Activated naive CD4-positive, alpha-beta T cell treated with anti-CD3 and anti-CD28 coated beads for 36 hours (primary cell): ENCODE measurements at places on chromosomes 3 and 15.

GRCh38 chr15:80645494-80646065 is 49.5 kb upstream of the ABHD17C start:
- H3K4me3 ChIP-seq, result no peak overlapping the region
- H3K27ac ChIP-seq, result no peak overlapping the region
- peaks cover 4% of the 10 kb centered on the region for H3K27me3 ChIP-seq
- no peak for DNase-seq
- H3K36me3 ChIP-seq, result peaks cover 2% of the 10 kb centered on the region
- H3K4me1 ChIP-seq, result no peaks in the 10 kb centered on the region

DNA sequence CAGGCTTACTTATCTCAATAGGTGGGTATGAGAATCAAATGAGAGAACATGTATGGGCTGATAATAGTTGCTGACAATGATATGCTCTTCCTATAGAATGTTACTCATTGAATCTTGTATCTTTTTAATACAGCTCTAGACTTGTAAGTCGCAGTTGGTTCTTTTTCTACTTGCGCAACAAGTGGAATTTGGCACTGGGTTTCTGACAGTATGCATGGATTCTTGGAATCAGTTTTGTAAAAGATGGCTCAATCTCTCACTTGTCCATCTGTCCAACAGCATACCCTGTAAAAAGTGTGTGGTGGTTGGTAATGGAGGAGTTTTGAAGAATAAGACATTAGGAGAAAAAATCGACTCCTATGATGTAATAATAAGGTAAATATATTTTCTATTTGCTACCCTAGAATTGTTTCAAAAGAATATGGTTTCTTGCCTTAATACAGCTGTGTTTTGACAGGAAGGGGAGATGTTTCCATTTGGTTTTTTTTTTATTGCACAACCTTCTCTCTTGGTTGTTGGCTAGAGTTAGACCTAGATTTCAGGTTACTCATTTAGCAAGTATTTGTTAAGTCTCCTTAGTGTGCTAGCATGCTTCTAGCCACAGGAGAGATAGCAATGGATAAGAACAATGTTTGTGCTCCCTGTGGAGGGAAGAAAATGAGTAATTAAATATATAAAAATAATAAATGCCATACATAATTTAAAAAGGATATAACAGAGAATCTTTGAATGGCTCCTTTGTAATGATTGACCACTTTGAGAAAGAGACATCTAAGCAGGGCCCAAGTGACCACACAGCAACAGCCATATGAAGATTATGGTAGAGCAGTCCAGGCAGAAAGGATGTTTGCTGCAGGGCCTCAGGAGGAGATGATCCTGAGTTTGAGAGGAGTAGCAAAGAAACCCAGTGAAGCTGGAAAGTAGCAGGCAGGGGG is 21.8 kb downstream of the ST3GAL6 start:
- no peaks in the 10 kb centered on the region for H3K36me3 ChIP-seq
- H3K4me3 ChIP-seq, result no peak overlapping the region
- peaks cover 10% of the 10 kb centered on the region for H3K27me3 ChIP-seq
- no peak overlapping the region for H3K27ac ChIP-seq
- H3K4me1 ChIP-seq, result no peaks in the 10 kb centered on the region

GRCh38 chr3:157046520-157046919 is 113.4 kb downstream of the CCNL1 start:
- H3K4me1 ChIP-seq, result no peaks in the 10 kb centered on the region
- DNase-seq, result no peak
- H3K4me3 ChIP-seq, result no peak overlapping the region
- H3K27me3 ChIP-seq, result peaks cover 4% of the 10 kb centered on the region

DNA sequence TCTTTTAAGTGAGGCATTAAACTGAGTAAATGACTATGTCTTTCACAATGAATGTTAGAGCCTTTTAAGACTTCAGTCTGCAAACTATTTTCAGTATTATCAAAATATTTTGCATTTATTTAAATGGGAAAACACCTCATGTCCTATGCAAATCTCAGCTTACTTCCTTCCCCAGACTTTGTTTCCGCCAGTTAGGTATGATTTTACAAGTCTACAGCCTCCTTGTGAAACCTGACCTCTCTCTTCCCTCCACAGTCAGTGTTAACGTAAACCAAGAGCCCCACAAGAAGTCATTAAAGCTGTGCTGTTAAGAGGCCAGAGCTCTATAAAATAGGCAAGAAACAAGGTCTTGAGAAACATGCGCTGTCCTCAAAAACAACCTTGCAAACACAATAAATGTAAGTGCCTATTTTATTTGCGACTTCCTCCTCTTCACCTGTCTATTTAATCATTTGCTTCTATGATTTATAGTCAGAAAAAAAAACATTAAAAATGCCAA is 48.3 kb downstream of the PRTG start:
- no peak overlapping the region for H3K27ac ChIP-seq
- H3K4me1 ChIP-seq, result peaks cover 3% of the 10 kb centered on the region
- no peaks in the 10 kb centered on the region for H3K36me3 ChIP-seq
- H3K27me3 ChIP-seq, result peaks cover 15% of the 10 kb centered on the region

DNA sequence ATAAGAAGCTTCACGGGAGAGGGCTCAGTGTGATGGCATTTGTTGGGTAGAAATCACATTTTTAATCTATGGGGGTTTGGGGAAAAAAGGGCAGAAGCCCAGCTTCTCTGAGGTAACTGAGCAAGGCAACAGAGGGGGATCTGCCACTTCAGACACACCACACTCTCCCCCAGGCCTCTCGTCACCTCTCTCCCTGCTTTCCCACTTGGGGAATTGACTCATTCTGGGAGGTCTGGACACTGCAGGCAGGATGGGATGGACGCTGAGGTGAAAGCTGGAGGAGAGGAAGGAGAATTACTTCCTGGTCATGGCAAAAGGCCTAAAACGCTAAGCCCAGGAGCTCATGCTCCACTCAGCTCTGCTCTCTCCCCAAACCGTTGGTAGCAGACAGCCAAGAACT is 33.2 kb downstream of the MYO5C start:
- DNase-seq, result no peak
- peaks cover 28% of the 10 kb centered on the region for H3K4me1 ChIP-seq
- H3K4me3 ChIP-seq, result no peak overlapping the region
- H3K27ac ChIP-seq, result peak overlapping the region; percentile 59
- H3K27me3 ChIP-seq, result no peaks in the 10 kb centered on the region

DNA sequence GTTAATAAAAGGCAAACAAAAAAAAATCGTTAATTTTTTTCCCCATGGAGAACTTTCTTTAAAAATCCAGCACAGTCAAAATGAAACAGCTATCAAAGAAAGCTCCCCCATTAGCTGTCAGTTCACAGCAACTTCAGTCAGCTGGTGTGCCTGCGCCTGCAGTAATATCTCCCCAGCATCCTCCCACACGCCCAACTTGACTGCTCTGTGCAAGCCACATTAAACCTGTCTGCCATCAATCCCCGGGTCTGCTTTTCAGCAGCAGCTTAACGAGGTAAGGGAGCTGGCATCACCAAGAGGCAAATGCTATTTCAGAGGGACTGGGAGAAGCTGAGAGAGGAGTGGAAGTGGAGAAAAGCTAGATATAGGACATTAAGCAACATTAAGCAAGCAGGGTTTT is 337.5 kb downstream of the GAP43 start:
- DNase-seq, result no peak
- no peaks in the 10 kb centered on the region for H3K27me3 ChIP-seq
- no peaks in the 10 kb centered on the region for H3K4me1 ChIP-seq

- no peak for DNase-seq
- peaks cover 21% of the 10 kb centered on the region for H3K27me3 ChIP-seq
- H3K27ac ChIP-seq, result no peak overlapping the region
- no peak overlapping the region for H3K4me3 ChIP-seq
- no peaks in the 10 kb centered on the region for H3K36me3 ChIP-seq
- no peaks in the 10 kb centered on the region for H3K4me1 ChIP-seq
Observed at GRCh38 chr15:80615783-80616391, 79.2 kb upstream of the ABHD17C start.

DNA sequence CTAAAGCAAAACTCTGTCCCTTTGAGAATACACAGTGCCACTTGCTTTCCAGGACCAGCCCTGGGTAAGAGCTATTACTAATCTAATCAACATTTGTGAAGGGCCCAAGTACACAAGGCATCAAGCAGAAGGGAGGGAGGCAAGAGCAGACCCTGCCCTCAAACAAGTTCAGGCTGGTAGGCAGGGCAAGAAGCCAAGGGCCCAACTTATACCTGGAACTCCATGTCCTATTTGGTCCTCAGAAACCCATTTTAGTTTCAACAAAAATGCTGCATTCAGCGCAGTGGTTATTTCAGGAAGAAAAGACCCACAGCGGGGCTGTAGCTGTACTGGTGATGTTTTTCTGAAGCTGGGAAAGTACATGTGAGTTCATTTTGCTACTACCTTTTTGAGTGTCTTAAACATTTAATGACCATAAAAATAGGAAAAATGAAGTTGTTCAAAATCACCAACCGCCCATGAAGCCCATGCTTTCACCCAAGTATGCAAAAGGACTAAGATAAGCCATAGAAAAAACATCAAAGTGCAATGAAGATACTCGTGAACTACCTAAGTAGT is 2.8 kb downstream of the RPS17 start:
- no peak for DNase-seq
- H3K4me1 ChIP-seq, result peaks cover 39% of the 10 kb centered on the region
- peak overlapping the region; percentile 85 for H3K4me3 ChIP-seq
- H3K27me3 ChIP-seq, result no peaks in the 10 kb centered on the region
- peak overlapping the region; percentile 96 for H3K27ac ChIP-seq

DNA sequence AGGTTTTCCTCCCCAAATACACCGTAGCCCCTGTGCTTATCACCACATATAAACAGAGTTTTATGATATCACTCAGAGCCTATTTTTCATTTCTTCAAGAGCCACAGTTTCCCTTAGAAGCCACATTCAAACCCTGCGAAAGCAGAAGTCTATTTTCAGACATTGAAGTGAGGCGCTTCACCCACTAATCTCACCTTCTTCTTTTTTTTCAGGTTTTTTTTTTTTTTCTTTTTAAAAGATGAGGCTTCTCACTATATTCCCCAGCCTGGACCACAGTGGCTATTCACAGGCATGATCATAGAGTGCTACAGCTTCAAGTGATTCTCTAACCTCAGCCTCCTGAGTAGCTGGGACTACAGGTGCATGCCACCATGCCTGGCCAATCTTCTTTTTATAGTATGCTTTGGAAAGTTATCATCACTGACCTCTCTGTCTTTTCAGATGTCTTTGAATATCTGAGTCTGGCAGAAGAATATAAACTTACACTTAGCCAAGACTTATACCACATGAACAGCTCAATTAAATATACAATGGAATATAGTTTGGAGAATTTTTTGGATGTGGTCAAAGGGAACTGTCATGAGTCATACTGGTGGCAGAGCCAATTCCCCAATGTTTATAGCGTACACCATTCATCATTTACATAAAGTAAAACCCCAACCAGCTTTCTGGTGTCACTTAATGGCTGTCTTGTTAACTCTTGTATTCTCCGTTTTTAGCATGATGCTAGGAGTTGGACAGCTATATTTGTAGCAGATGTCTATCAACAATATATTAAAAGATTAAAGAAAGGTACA is 59.7 kb upstream of the CCDC50 start:
- H3K4me3 ChIP-seq, result no peak overlapping the region
- H3K27me3 ChIP-seq, result no peaks in the 10 kb centered on the region
- H3K36me3 ChIP-seq, result no peaks in the 10 kb centered on the region

DNA sequence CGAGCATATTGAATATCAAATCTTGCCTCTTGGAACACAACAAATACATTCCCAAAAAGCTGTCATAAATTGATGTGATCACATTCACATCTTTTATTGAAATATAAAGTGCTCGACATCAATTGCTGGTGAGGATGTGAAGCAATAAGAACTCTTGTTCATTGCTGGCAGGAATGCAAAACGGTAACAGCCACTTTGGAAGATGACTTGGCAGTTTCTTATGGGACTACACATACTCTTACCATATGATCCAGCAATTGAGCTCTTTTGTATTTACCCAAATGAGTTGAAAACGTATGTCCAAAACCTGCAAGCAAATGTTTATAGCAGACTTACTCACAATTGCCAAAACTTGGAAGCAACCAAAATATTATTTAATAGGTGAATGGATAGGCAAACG is 234.9 kb downstream of the CACNA2D3 start:
- no peaks in the 10 kb centered on the region for H3K36me3 ChIP-seq
- H3K27me3 ChIP-seq, result peaks cover 7% of the 10 kb centered on the region

DNA sequence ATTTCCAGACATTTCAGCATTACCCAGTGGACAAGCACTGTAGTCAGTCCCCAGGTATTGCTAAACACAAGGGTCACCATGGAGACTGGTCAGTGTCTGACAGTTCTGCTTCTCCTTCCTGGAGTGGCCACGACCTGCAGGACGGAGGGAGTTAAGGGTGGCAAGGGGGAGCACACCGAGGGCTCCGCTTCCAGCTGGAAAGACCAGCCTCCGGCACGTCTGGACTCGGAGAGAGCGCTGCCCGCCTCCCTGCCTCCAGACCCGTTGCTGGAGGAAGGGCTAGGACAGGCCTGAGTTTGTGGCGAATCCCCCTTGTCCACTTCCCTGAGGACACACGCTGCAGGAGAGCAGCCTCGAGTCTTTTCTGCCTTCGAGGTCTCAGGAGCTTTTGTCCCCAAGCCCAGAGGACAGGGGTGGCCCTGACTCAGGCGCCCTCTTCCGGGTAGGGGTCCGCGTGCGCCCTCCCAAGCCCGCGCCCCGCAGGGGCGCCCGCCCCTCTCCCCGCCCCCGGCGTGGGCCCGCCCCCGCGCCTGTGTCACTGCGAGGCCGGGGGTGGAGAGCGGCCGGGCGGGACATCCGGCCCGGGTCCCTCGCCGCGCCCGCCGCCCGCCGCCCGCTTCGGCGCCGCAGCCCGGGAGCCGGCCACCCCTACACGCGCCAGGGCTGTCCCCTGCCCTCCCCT is at the start of gene CHST14:
CHST14 (plus strand) TSS at position 562 of the 682 bp plus-strand sequence. CDS start 230 bp downstream, outside the sequence.
- peak; percentile 43 for DNase-seq
- H3K27ac ChIP-seq, result peak within 1 kb of the TSS; percentile 25
- H3K4me1 ChIP-seq, result peaks cover 28% of the 10 kb centered on the region
- peak within 1 kb of the TSS; percentile 83 for H3K4me3 ChIP-seq
- H3K36me3 ChIP-seq, result peaks cover 5% of the 10 kb centered on the region

DNA sequence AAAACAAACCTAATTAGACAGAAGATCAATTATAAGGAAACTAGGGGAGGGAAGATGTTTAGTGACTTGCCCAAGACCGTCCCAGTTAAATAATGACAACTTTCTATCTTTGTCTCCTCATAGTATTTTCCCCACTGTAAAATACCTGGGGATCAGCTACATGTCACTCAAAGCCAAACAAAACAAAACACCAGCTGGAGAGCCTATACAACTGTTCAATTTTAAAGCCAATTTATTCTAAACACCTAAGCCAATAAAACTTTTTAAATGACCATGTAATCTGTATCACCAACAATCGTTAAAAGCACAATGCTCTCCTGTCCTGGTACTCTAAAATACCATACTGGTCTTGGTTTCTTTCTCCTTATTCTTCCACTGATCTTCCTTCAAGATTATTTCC is 168.4 kb downstream of the STAG1 start:
- H3K27me3 ChIP-seq, result no peaks in the 10 kb centered on the region
- H3K4me3 ChIP-seq, result no peak overlapping the region
- no peak overlapping the region for H3K27ac ChIP-seq
- no peak for DNase-seq
- H3K36me3 ChIP-seq, result peaks cover 15% of the 10 kb centered on the region
- peaks cover 7% of the 10 kb centered on the region for H3K4me1 ChIP-seq

GRCh38 chr3:151813799-151814198 is at the start of gene AADAC:
Gene AADAC (plus strand): TSS chr3:151814116. CDS start chr3:151814163, 47 bp downstream.
- no peaks in the 10 kb centered on the region for H3K27me3 ChIP-seq
- H3K4me1 ChIP-seq, result no peaks in the 10 kb centered on the region
- no peak within 1 kb of the TSS for H3K27ac ChIP-seq
- no peaks in the 10 kb centered on the region for H3K36me3 ChIP-seq
- DNase-seq, result no peak
